ENCODE measurements at places on chromosomes 2 and 18.

GRCh38 chr2:158191076-158191895, 89.6 kb downstream of the UPP2 start:
- no peak for DNase-seq

- peak; percentile 59 for DNase-seq
These were observed 69.4 kb downstream of the XIRP2 start for GRCh38 chr2:166957686-166958085.

GRCh38 chr2:31962757-31963361, 47.9 kb downstream of the MEMO1 start:
- no peak for DNase-seq

DNA sequence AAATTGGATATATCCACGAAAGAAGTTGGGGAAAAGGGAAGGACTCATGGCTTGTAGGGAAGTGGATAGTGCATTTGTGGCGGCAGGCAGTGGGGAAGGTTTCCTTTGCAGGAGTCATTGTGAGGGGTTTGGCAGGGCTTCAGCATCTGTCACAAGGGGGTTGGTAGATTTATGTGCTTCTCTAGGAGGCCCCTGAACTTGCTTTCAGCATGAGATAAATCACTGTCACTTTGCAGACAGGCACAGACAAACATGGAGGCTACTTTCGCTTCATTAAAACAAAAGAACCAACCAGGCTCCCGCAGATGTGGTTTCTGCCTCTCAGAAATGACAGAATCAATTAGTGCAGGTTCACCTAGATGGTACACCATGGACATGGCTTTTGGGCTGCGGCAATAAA, 340.7 kb downstream of the TGIF1 start:
- DNase-seq = no peak

- DNase-seq = peak; percentile 29
These were observed 8.6 kb upstream of the MTCL1 start for GRCh38 chr18:8696749-8697211.

DNA sequence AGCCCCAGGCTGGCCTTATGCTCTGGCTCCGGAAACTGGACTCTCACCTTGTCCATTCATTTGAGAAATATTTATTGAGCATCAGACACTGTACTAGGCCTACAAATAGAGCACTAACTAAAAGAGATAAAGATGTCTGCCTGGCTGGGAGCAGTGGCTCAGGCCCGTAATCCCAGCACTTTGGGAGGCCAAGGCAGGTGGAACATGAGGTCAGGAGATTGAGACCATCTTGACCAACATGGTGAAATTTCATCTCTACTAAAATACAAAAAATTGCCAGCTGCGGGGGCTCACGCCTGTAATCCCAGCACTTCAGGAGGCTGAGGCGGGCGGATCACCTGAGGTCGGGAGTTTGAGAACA, 7.6 kb upstream of the MRPL33 start:
- DNase-seq = no peak

GRCh38 chr2:187434342-187434785, 13.7 kb downstream of the CALCRL start:
- no peak for DNase-seq

DNA sequence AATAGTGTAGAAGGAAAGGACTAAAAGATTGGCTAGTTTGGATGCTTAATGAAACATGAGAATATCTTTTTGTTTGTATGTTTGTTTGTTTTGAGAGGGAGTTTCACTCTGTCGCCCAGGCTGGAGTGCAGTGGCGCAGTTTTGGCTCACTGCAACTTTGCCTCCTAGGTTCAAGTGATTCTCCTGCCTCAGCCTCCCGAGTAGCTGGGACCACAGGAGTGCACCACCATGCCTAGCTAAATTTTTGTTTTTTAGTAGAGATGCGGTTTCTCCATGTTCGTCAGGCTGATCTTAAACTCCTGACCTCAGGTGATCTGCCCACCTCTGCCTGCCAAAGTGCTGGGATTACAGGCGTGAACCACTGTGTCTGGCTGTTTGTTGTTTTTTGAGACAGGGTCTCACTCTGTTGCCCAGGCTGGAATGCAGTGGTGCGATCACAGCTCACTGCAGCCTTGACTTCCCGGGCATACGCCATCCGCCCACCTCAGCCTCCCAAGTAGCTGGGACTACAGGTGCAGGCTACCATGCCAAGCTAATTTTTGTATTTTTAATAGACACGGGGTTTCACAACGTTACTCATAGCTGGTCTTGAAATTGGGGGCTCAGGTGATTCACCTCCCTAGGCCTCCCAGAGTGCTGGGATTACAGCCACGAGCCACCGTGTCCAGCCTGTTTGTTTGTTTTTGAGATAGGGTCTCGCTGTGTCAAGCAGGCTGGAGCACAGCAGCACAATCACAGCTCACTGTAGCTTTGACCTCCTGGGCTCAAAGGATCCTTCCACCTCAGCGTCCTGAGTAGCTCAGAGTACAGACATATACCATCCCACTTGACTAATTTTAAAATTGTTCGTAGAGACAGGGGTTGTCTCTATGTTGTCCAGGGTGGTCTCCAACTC, 209.2 kb downstream of the MYCN start:
- no peak for DNase-seq

DNA sequence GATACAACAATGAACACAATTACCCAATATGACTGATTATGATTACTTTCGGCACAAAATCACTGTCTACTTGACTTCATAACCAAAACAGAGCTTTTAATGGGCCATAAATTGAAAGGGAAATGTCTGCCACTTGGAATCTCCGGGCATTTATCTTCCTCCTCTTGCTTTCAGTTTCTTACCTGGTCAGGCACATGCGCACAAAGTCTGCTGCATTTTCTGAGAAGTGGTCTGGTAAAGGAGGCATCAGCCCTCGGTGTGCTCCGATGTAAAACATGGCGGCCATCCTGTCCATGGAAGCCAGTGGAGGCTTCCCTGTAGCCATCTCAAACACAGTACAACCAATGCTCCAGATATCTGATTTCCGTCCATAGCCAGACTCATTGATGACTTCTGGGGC, 62.0 kb downstream of the CCNT2 start:
- no peak for DNase-seq

DNA sequence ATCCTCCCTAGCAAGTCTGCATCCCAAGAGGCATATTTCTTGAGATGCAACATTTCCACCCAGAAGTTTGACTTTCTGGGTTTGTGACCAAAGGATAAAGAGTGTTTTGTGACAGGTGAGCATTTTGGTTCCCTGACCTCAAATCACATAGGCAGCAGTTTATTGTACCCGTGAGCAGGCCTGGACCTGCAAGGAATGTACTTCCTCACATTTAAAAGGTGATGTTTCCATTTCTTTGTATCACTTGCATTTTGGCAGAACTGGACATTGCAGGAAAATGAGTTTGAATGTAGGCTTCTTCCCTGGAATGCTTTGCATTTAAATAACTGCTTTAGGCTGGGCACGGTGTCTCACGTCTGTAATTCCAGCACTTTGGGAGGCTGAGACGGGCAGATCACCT, 160.7 kb downstream of the ALPK2 start:
- DNase-seq = no peak

- no peak for DNase-seq
These were observed 75.4 kb downstream of the CHN1 start for GRCh38 chr2:174929786-174930185.

DNA sequence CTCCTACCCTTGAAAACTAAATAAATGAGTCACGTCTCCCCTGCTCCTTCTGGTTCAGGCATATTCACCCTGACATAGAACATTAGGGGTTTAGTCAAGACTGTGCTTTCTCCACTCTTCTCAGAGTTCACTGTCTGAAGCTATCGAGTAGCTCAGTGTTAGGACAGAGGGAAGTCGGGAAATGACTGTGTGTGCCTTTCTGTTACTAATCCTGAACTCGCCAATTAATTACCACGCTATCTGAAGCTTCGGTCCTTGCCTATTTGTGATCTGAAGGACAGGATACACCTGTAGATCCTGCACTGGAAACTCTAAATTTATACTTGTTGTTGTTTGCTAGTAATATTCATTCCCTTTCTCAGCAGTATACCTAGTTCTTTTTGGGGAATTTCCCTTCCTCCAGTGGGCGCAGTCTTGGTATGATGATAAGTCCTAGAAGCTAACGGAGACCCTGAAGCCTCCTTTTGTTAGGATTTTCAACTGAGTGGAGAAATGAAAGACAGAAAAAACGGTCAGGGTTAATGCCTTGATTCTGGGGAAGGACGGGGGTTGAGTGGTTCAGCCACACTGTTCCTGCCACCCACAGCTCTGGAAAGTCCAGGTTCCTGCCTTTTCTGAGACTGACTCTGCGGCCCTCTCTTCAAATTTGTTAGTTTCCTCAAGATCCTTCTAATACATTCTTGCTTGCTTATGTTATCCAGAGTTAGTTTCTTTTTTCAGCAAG, 218.0 kb downstream of the DLGAP1 start:
- DNase-seq = no peak

DNA sequence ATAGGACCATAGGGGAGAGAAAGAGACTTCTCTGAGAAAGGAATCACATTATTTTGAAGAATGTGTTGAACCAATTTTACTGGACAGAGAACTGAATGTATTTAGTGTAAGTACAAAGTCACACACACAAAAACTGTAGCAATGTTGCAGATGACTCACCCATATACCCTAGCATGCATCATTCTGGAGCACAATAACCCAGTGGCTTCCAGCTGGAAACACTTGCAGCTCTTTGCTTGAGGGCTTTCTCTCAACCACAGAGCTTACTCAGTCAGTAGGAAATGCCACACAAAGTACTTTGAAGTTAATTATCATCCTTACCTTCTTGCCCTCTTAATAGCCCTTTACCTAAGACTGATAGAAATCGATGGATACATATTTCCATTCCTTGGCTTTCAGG, 760.0 kb upstream of the FSHR start:
- no peak for DNase-seq

- DNase-seq = peak; percentile 90
These were observed 115.9 kb downstream of the UPP2 start for GRCh38 chr2:158217593-158217992.

DNA sequence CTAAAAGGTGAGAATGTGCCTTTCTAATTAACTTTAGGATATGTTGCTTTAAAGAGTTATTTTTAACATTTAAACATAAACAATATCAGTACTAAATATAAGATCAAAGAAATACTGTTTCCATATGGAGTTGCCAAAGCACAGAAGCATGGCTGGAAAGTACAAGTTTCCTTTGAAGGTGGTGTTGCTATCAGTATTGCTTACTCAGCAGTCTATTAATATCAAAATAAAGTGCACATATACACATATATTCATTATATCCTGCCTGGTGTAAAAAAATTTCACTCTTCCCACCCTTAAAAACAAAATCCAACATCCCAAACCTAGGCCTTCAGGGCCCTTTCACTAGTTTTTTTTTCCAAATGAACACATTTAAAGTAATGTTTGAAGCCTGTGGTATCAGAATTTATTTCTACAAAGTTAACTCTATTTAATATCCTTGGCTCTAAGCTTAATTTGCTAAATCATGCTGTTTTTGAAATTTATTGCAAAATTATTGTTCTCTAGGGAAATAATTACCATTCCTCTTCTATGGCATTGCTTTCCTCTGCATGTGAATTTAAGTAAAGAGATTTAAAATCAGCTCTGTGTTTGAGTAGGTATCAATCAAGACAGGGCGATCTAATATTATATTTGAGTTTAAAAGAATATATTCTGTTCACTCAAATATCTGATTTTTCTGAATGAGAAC, 192.7 kb upstream of the MEIS1 start:
- DNase-seq = no peak

GRCh38 chr2:232748038-232748437, 28.3 kb downstream of the KCNJ13 start:
- DNase-seq = no peak

DNA sequence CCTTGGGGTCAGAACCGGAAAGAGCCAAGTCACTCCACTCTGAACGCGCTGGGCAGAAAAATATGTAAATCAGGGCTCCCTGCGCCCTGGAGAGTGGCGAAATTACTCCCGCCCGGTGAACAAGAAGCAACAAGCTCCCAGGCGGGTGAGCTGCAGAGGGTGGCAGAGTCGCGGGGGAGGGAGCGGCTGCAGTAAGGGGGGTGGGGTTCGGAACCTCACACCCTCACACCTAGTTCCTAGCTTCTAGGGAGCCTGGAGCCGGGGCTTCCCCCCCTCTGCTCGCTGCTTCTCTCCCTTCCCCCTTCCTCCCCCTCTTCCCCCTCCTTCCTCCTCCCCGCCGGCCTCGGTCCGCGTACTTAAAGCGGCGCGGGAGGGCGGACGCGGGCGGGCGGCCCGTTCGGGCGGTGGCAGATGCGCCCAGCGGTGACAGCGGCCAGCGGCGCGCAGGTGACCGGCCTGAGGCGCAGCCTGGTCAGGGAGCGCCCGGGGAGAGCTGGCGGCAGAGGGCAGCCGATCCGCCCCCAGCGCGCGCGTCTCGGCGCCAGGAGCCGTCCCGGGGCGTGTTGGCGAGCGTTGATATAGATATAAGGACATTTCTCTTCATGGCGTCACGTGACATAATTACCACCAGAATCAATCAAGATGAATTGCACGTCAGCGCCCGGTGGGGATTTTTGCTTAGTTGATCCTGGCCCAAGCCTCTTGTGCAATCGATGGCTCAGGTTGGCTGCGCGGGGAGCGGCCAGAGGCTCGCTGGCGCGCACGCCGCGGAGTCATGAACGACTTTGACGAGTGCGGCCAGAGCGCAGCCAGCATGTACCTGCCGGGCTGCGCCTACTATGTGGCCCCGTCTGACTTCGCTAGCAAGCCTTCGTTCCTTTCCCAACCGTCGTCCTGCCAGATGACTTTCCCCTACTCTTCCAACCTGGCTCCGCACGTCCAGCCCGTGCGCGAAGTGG, at the start of gene HOXD11:
TSS of gene HOXD11 (plus strand) at position 700 of the 959 bp plus-strand sequence. CDS start at position 776, 76 bp downstream.
- DNase-seq = no peak

GRCh38 chr18:50709193-50709592, 110.6 kb downstream of the MRO start:
- no peak for DNase-seq

- no peak for DNase-seq
These were observed 368.8 kb downstream of the NUP35 start for GRCh38 chr2:183493040-183493439.

DNA sequence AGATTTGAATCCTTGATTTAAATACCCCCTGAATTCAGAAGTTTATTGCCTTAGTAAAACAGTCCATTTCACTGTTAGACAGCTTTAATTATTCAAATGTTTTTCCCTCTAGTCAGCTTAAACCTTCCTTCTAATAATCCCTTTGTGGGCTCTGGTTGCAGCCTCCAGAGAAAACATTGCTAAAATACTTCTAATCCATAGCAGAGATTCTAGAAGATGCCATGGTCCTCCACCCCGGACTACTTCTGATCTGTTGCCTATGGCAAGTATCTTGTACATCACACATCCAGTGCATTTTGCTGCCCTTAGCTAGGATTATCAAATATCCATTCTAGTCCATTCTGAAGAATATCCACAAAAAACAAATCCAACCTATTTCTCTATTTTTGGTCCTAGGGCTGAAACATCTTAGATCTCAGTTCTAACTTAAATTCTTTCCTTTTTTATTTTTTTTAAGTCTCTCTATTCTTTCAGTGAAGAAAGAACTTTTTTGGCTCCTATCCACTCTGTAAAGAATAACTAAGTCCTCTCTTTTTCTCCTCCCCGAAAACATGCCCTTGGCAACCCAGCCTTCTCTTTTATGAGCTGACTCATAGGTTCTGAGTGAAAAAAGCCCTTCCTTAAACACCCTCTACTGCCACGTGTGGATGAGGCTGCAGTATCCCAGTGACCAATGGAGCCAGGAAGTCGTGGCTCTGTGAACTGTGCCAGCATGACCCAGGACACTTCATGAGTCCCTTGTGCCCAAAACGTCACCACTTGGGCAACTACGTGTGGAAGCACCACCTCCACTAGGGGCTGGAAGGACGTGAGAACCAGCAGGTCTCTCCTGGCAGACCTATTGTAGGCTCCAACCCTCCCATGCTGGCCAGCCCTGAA, 349.8 kb downstream of the TNS1 start:
- no peak for DNase-seq
